Endothelial cell (in vitro differentiated cells): ENCODE measurements at places on chromosomes 11 and 22. TPM values are rescaled to one million over a fixed set of nuclear protein-coding genes. Genes with fewer than 3 reads are reported as not detected.

GRCh38 chr11:1029654-1030053 is 6.9 kb downstream of the MUC6 start:
- no peak for DNase-seq
- peaks cover 6% of the 10 kb centered on the region for H3K4me1 ChIP-seq
- peaks cover 38% of the 10 kb centered on the region for H3K27me3 ChIP-seq
- no peak overlapping the region for H3K27ac ChIP-seq

DNA sequence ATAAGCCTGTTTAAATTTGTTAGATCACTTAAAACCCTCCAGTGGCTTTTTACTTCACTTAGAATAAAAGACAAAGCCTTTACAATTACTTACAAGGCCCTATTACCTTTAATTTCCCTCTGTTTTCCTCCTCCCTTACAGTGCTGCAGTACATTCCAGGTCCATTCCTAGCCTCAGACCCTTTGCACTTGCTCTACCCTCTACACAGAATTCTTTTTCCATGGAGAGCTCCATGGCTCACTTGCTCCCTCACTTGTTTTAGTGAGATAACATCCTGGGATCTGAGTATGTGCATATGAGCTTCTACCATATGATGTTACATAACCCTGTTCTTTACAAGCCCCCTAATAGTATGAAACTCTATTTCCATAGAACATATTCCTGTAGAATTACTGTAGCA is 24.4 kb downstream of the ZNF214 start:
- no peaks in the 10 kb centered on the region for H3K4me1 ChIP-seq
- H3K4me3 ChIP-seq: no peak overlapping the region
- DNase-seq: no peak
- H3K27me3 ChIP-seq: no peaks in the 10 kb centered on the region
- no peak overlapping the region for H3K27ac ChIP-seq
- no peaks in the 10 kb centered on the region for H3K36me3 ChIP-seq

The ALX4 gene
- total RNA-seq: not detected

DNA sequence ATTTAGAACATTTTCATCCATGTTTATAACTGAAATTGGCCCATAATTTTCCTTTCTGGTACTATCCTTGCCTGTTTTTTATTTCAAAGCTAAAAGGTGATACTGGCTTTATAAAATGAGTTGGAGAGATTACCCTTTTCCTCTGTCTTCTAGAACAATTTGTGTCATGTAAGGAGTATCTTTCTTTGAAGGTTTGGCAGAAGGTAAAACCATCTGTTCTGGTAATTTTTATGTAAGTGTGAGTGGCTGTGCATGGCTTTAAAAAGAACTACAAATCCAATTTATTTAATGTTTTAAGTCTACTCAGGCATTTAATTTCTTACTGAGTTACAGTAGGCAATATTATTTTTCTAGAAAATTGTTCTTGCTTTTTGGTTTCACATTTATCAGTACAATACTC is 7.7 kb upstream of the MRGPRD start:
- H3K4me1 ChIP-seq: peaks cover 2% of the 10 kb centered on the region
- peaks cover 8% of the 10 kb centered on the region for H3K36me3 ChIP-seq

The SAA1 gene
- not detected for total RNA-seq
